ENCODE measurements at places on chromosomes 13 and 19. TPM values are rescaled to one million over a fixed set of nuclear protein-coding genes. Genes with fewer than 3 reads are reported as not detected.
A peak's percentile ranks its signal among the peaks of the same experiment; 100 is the strongest.

The CDC42EP5 gene
- total RNA-seq = 8.7 TPM

DNA sequence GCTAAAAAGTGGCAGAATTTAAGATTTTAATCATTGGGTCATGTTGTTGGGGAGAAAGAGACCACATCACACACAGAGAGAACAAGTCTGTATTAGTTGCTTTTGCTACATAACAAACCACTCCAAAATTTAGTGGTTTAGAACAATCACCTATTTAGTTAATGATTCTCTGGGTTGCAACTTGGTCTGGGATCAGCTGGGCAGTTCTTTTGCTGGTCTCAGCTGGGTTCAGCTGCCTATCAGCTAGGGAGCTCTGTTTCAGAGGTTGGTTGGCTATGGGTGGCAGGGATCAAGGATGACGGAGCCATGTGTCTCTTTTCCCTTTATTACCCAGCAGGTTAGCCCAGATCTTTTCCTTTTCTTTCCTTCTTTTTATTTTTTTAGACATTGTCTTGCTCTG is 8.9 kb downstream of the PINLYP start:
- no peak for DNase-seq

GRCh38 chr19:8666814-8667405 is 31.7 kb downstream of the ACTL9 start:
- no peak for DNase-seq

- DNase-seq = peak; percentile 35
These were observed 8.5 kb downstream of the CDX2 start for GRCh38 chr13:27960362-27961226.

DNA sequence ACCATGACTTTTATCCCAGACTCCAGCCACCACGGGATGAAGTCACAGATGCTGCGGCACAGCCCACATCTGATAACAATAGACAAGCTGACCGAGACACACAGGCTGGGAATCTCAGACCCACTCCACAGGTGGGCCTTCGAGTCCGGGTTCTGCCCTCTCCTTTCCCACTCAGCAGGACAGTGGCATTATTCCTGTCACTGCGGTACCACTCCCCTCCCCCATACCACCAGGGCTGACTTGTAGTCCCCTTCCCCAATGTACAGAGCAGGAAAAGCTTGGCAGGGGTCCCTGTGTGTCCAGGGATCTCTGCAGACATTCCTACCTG is 179 bp upstream of the AMER2 start:
- DNase-seq = no peak

DNA sequence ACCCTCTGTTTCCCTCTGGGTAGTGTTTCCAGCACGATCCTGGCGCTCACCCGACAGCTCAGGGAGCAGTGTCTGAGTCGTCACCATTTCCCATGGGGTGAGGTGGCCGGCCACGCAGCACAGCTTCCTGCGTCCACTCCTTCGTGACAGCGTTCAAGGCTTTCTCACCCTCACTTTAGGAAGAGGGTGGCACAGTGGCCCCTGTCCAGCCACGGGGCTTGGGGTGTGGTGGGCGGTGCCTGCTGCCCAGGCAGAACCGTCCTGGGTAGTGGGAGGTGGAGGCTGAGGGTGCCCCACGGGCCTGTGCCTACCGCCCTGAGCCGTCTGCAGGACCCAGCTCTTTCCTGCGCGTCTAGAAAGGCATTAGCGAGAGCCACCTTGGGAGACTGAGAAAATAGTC is 21.9 kb downstream of the LAMP1 start:
- no peak for DNase-seq

DNA sequence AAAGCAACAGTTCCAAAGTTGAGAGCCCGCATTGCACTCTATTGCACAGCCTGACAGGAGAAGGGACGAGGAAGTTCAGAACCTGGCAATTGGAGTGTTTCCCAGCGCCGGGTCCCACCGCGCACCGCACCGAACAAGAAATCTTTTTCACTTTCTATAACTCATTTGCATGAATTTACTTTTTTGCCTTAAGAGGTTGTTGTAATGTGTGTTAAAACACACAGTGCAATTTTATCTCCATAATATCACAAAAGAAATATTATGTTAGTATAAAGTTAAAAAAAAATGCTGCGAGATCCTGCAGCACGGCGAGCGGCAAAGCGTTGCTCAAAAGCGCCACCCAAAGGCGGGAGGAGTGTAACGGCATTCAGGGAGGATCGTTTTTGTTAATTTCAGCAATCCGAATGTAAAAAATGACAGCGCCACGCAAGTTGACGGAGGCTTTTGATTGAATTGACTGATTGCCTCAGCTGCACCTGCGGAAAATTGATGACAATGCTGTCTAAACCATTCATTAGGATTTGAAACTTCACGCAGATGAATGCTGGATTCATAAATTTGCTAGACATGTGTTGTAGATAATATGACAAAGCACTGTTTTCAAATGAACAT is 303.6 kb upstream of the ZNF507 start:
- DNase-seq = peak; percentile 27
